ENCODE measurements at places on chromosomes 4 and X.

DNA sequence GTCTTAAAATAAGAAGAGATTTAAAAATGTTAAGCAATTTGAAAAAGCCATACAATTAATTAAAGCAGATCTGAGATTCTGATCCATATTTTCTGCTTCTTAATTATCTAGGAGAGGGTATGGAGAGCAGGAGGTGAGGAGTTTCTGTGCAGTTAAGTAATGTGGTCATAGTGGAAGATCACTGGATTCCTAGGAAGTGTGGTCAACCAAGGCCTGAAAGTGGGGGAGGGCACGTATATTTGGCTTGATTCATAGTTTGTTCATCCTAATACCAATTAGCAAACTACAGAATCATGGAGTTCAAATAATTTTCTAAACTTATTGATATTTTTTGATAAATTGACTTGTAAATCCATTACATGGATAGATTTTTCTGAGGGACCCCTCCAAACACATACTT is 768.3 kb downstream of the RAPGEF2 start:
- DNase-seq = no peak

- no peak for DNase-seq
Observed at GRCh38 chrX:3134316-3134945, 93.2 kb downstream of the ARSF start.

GRCh38 chr4:8666581-8666980 is 74.0 kb downstream of the CPZ start:
- DNase-seq = no peak

GRCh38 chrX:151174581-151175282 is 1.7 kb upstream of the GPR50 start:
- DNase-seq = no peak

GRCh38 chr4:146381263-146381872 is 140.4 kb downstream of the SLC10A7 start:
- DNase-seq = no peak

All from NCI-H187 treated with DMSO at 0.1 percent for 48 hours (cell line).